CD4-positive, CD25-positive, alpha-beta regulatory T cell (primary cell): ENCODE measurements at places on chromosomes 16 and 17. TPM values are rescaled to one million over a fixed set of nuclear protein-coding genes. Genes with fewer than 3 reads are reported as not detected.

DNA sequence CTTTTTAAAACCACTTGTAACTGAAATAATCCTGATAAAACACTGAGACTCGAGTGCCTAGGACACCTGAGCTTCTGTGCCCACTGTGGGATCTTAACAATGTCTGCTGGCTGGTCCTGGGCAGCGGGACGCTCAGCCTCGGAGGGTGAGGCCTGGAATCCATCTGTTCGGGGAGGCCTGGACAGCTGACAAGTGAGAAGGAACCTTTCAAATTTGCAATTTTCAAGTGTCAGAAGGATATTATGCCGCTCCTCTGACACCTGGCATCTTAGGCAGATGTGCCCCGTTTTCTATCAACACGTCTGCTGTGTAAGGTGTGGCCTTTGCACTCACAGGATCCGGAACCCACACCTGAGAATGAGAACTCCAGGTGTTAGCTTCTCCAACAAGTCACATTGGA lies 33.1 kb upstream of the C16orf78 start:
- no peaks in the 10 kb centered on the region for H3K27me3 ChIP-seq
- H3K4me1 ChIP-seq = no peaks in the 10 kb centered on the region
- DNase-seq = no peak
- no peak overlapping the region for H3K27ac ChIP-seq
- no peaks in the 10 kb centered on the region for H3K36me3 ChIP-seq

- no peak overlapping the region for H3K27ac ChIP-seq
- no peaks in the 10 kb centered on the region for H3K27me3 ChIP-seq
- H3K36me3 ChIP-seq = no peaks in the 10 kb centered on the region
- DNase-seq = no peak
Observed at GRCh38 chr16:59913666-59914065, 1179.5 kb upstream of the GOT2 start.

- H3K36me3 ChIP-seq = no peaks in the 10 kb centered on the region
- peaks cover 17% of the 10 kb centered on the region for H3K4me1 ChIP-seq
- no peak for DNase-seq
- peak overlapping the region; percentile 55 for H3K27ac ChIP-seq
- H3K27me3 ChIP-seq = no peaks in the 10 kb centered on the region
Observed at GRCh38 chr17:80730739-80731138, 186.1 kb downstream of the RPTOR start.

DNA sequence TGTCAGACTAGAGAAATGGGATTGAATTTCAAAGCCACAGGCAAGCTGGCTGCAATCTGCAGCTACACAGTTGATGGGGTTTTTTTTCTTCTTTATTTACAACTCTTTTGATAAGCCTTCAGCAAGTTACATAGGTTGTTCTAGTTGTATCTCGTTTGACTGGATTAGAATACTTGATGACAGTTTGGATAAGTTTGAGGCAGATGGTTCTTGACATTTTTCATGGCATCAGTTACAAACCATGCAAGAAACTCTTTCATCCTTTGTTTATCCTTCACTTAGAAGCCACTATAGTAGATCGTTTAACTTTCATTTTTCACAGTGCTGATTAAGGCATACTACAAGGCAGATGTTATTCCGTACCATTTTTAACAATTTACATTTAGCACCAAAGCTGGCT lies 238.9 kb downstream of the TOX3 start:
- H3K27ac ChIP-seq = no peak overlapping the region
- DNase-seq = no peak
- H3K36me3 ChIP-seq = no peaks in the 10 kb centered on the region
- H3K4me3 ChIP-seq = no peak overlapping the region

DNA sequence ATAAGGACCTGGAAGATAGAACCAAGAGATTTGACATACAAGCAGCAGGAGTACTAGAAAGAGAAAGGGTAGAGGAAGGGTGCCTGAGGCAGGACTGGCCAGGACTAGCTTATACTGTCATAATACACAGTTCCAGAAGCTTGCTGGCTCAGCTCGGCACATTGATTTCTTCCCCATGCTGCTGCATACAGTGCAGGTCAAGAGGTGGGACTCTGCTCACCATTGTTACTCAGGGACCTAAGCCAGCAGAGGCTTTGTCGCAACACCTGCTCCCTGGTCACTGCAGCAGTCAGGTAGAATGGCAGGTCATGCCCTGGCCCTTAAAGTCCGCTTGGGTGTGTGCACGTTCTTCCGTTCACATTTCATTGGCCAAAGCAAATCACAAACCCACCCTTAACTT lies 32.8 kb downstream of the LDHD start:
- peaks cover 2% of the 10 kb centered on the region for H3K36me3 ChIP-seq
- H3K27me3 ChIP-seq = no peaks in the 10 kb centered on the region

DNA sequence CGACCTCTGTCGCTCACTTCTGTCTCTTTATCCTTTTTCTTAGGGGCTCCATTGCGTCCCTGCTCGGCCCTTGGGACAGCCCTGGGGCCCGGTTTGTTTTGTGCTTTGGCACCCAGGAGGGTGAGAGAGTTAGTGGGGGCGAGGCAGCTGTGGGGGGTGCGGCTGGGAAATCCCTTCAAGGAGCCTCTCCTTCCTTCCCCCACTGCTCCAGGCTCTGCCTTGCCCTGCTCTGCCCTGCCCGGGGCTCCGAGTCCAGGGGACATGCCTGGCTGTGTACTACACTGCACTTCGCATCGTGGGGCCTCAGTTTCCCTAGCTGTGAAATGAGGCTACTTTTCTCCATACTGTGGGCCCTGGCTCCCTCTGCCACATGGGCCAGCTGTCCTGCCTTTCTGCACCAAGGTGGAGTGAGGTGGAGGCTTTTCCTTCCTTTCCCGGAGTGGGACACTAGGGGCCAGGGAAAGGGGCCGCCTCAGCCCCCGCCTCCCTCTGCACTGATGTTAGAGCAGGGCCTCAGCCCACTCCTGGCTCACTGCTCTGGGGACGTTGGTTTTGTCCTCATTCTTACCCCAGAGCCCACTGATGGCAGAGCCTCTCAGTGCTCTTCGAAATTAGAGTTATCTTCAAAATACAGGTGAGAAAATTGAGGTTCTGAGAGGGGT lies 980 bp downstream of the LLGL1 start:
- H3K36me3 ChIP-seq = no peaks in the 10 kb centered on the region
- no peaks in the 10 kb centered on the region for H3K27me3 ChIP-seq
- H3K4me3 ChIP-seq = peak overlapping the region; percentile 82
- no peak for DNase-seq

DNA sequence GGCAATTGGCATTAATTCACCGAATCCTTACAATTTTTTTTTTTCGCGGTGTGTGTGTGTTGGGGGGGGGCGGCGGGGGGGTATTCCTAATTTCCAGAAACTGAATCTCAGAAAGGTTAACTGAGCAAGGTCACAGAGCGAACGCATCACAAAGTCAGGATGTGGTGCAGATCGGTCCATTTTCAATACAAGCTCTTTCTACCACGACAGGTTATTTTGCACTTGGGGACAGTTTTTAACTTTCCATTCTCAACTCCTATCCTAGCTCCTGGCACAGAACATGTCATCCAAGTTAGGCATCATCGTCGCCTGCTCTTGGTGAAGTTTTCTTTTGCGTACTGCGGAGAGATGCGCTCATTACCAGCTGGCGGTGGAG lies 15.4 kb upstream of the ERN1 start:
- peak overlapping the region; percentile 87 for H3K27ac ChIP-seq
- H3K36me3 ChIP-seq = peaks cover 8% of the 10 kb centered on the region
- peak overlapping the region; percentile 98 for H3K4me3 ChIP-seq
- H3K4me1 ChIP-seq = peaks cover 22% of the 10 kb centered on the region

Gene PRAC2
- not detected for total RNA-seq

Gene ATP2A1
- total RNA-seq = 1.4 TPM

Gene GALR2
- 0.86 TPM for total RNA-seq

Gene OR3A3
- not detected for total RNA-seq

Gene CNGB1
- total RNA-seq = not detected

Gene WFDC1
- not detected for total RNA-seq

Gene TUBB3
- total RNA-seq = 1.8 TPM

Gene TMEM231
- total RNA-seq = 0.72 TPM

Gene LGALS9
- 122 TPM for total RNA-seq

Gene PYY
- not detected for total RNA-seq
